Activated T-helper 9 cell treated with anti-CD3 and anti-CD28 coated beads, Interleukin-2, amount 50 U/mL, for 16 hours (primary cell): ENCODE measurements at places on chromosomes 5 and 9.

DNA sequence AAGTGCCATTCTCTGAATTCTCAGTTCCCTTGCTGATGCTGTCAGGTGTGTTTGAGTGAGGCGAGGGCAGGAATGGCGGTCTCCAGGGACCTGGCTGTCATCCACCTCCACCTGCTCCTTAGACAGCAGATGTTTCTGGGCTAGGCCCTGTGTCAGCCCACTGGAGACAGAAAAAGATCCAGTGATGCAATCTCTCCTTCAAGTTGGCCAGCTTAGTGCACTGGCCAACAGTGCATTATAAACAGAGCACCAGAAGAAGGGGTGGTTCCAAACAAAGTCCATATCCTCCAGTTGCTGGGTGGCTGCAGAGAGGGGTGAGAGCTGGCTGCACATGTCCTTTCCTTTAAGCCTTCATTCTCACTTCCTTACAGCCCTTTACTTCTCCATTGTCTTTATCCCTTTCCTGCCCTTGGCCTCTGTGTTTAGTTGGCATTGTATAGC is 26.5 kb downstream of the NANS start:
- DNase-seq: no peak

GRCh38 chr5:1437876-1438559 is 7.2 kb downstream of the SLC6A3 start:
- DNase-seq: no peak

DNA sequence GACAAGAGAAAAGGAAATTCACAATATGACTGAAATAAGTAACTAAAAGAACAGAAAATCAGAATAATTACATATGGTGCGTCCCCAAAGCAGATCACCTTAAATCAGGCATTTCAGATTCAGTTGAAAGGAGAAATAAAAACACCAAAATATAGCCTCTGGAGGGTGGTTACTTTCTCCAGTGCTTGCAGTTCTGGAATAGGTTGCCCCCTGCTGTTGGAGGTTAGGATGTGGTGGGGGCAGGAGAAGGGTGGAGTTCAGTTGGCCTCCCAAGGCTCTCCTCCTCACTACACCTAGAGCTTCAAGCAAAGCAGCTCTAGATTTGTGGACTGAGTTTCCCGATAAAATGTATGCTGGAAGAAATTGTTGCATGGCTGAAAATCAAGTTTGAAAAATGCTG is 338.2 kb upstream of the TLE4 start:
- no peak for DNase-seq

DNA sequence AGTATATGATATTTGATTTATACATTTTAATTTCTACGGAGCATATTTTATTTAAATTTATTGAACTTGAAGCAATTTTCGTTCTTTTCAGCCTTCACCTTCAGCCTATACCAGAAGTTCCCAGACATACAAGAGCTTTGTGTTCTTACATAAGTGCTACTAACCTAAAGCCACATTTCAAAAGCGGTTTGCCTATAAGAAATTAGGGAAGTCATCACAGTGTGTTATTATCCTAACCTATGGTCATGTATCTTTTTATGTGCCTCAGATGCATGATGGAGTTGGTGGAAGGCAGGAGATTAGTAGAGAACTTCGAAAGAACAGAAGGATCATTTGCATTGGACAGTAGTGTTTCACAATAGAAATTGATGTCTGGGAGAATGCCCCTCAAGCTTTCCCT is 3.1 kb downstream of the KIF2A start:
- no peak for DNase-seq

- DNase-seq: no peak
Observed at GRCh38 chr5:88049156-88049555, 219.5 kb downstream of the TMEM161B start.

DNA sequence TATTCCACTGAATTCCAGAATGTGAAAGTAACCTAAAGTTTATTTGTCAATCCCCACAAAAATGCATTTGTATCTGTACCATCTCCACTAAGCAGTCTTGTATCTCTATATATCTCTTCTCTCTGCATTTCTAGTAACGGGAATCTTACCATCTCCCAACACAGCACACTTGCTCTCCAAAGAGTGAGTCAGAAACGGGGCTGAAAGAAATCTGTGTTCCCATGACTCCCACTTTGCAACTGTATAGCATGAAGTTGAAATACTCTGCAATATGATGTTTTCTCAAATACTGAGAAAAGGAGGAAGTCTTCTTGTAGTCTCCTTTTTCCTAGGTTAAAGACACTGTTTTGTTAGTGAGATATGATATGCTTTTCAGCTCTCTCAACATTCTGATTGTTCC is 848.8 kb upstream of the ACO1 start:
- DNase-seq: no peak

DNA sequence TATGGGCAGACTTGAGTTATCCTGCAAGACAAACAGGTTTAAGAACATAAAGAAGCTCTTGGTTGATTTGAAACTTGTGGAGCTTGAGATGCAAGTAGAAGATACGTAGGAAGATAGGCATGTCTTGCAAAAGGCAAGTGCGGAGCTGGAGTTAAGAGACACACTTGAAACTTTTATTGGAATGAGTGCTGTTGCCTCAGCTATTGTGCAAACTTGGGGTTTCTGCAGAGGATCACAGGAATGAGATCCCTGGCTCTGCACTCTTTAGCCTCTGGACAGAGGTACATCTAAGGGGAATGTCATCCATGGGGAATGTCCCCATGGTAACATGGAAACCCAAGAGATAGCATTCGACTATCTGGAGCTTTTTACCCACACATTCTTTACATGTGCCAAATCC is 121.1 kb downstream of the ADCY2 start:
- DNase-seq: no peak

- DNase-seq: no peak
Observed at GRCh38 chr5:109962882-109963603, 273.3 kb downstream of the MAN2A1 start.

- no peak for DNase-seq
Observed at GRCh38 chr9:133603135-133603927, 5.9 kb downstream of the FAM163B start.

GRCh38 chr5:9067154-9067553 is 478.7 kb downstream of the SEMA5A start:
- DNase-seq: no peak

- no peak for DNase-seq
Observed at GRCh38 chr5:130529511-130530485, 625.5 kb downstream of the CHSY3 start.

DNA sequence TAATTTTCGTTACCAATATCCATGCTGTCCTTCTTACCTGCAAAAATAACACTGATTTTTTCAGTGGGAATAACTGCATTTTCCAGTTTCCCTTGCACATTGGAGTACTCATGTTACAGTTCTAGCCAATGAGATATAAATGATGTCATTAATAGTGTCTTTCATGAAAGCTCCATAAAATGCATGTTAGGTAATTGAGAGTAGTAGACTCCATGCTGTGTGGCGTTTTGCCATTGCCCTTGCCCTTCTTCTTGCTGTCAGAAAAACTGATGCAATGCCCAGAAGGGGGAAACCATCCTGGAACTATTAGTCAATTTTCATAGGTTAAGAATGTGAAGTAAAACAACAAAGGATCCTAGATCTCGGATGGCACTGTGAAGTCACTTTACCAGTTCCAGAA is 1765.3 kb downstream of the EFNA5 start:
- DNase-seq: no peak

DNA sequence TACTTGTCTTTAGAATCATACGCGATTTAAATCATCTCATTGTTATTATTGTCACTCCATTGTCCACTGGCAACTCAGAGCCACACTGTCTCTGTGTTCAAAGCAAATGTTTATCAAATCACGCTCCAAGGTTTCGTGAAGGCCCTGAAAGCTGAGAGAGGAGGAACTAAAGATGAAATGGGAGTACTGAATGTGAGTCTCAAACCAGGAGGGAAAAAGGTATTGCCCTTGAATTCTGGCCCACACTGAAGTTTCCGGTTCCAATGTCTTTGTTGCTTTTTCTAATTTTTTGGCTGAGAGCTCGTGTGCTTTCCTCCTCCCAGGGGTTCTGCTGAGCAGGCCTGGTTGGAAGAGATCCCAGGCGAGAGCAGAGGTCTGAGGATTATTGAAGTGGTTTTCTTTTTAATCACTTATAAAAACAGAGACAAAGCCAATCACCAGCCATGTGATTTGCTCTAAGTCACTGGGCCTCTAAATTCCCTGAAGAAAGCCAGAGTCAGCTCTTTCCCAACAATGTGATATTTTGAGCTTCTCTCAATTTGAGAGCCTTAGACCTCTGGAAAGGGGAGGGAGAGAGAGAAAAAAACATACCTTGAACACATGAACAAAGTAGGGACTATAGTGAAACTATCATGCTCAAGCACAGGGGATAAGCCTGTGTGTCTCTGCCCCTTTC is 420.8 kb upstream of the GRAMD2B start:
- DNase-seq: no peak

DNA sequence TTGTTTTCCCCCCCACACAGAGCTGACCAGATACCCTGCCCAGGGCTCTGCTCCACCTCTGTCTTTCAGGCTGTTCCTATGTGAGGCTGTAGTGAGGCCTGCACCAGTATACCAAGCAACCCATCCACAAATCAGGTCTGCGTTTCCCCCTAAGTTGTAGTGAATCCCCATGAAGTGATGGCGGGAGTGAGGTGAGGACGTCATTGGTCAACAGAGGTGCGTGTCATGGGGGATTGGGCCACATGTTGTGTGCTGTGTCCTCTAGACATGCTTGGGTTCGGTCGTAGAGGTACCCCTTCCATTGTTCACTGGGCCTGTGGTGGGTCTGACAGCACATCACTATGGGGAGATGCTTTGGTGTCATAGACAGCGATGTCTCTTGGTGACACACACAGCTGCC is 184.6 kb downstream of the CACNA1B start:
- no peak for DNase-seq

DNA sequence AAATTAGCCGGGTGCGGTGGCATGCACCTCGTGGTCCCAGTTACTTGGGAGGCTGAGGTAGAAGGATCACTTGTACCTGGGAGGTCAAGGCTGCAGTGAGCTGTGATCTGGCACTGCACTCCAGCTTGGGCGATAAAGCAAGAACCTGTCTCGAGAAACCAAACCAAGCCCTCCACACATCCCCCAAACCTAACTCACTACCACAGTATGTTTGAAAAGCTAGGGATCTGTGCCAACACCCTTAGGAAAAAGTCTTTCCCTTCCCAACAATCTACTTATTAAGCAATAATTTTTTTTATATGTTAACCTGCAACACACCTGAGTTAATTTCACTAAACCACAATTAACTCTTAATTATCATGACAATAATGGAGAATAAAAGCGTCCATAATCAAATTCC is 2.2 kb downstream of the UBTD2 start:
- DNase-seq: no peak

- DNase-seq: no peak
Observed at GRCh38 chr9:135216791-135217441, 129.4 kb downstream of the OLFM1 start.

GRCh38 chr9:70609011-70609410 is 194.6 kb upstream of the KLF9 start:
- no peak for DNase-seq

DNA sequence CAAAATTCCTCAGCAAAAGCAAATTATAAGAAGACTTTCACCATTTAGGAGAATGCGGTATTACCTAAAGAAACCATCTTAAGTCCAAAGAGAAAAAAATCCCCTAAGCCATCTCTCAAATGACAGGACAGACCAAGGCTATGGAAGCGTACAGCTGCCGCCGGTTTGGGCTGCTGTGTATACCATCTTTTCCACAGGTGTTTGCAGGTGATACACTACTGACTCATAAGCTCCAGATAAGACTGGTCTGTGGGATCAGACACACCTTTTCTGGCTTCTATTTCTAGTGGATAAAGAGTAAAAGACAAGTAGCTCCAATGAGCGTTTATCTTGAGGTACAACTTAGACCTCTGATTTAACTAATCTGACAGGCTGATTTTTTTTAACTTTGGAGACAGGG is 7.7 kb downstream of the CDKN2AIPNL start:
- DNase-seq: no peak
